H7 (cell line): ENCODE measurements at places on chromosomes 5 and 9.

DNA sequence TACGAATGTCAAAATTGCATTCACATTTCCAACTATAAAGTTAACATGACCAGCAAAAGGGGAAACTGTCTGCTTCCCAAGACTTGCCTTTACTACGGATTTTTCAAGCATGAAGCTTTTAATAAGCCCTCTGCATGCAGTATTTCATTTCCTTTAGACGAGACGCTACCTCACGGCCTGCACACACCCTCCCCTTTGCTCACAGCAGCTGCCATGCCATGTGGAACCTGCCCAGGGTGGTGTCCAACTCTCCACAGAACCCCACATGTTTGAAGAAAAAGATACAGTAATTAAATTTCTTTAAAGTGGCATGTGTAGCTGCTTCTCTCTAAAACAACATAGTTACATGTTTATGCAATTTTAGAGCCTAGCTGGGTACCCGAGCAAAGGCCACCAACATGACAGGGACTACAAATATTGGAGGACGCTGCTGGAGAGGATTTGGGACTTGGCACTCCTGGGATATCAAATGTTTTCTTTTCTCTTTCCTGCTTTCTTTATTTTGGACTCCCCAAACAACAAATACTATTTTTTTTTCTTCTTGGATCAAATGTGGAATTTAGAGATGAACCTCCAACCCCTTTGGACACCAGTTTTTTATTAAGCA is 256.9 kb upstream of the PCSK5 start:
- DNase-seq = no peak

DNA sequence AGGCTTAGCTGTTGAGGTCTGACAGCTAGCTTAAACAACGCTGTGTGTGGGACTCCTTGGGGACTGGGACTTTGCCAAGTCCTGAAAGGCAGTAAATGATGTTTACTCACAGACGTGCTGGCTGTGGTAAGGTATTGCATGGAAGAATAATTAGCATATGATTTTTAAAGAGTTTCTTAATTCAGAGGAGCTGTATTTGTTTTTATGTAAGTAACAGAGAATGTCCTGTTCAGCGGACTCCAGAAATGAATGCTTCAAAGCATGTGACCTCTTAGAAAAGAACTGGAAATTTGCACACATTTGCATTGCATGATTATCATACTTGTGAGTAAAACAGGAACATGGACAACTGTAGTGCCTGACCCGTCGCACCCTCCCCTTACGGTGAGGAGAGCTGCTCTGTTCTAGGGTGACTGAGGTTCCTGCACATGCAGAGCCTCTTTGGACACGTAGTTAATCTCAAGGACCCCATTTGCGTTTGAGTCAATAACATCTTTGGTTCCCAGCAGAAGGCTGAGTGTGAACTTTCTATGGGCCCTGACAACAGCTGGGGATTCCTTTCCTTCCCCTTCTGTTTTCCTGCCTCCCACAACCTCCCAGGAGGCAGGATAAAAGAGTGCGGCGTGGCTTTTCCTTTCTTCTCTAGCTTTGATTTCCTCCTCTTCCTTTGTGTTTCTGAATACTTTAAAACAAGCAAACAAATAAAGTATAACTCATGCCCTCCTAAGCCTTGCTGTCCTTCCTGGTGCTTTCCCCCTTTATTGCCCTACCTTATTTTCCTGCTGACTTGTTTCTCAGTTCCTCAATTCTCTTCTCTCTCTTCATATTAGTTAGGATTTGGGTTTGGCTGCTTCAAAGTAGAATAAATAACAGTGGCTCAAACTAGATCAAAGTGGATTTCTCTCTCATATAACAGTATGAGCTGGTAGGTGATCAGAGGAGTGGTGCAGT is 157.2 kb upstream of the CD180 start:
- peak; percentile 2 for DNase-seq

GRCh38 chr9:106051545-106051944 is 357.2 kb downstream of the TMEM38B start:
- no peak for DNase-seq

DNA sequence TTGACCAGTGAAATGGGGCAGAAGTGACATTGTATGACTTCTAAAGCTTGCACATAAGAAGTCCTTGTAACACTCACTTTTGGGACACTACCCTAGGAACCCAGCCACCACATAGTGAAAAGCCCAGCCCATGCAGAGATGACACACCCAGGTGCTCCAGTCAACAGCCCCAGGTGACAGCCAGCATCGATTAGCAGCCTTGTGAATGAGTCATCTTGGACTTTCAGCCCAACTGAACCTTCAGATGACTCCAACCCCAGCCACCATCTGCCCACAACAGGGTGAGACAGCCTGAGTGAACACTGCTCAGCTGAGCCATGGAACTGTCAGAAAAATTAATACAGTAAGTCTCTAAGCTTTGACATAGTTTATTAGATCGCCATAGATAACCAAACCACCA is 458.6 kb downstream of the ZSWIM6 start:
- DNase-seq = no peak

- DNase-seq = no peak
Measured at GRCh38 chr5:54991416-54991815, 6.0 kb upstream of the ESM1 start.

- no peak for DNase-seq
Measured at GRCh38 chr5:67652201-67652600, 455.6 kb upstream of the CD180 start.

- DNase-seq = no peak
Measured at GRCh38 chr9:114908104-114908622, 22.2 kb downstream of the TNFSF8 start.

GRCh38 chr9:105318729-105319191 is 74.3 kb downstream of the SLC44A1 start:
- no peak for DNase-seq

- no peak for DNase-seq
Measured at GRCh38 chr5:66520854-66521253, 75.3 kb upstream of the MAST4 start.

GRCh38 chr5:72651779-72652178 is 144.6 kb upstream of the ZNF366 start:
- no peak for DNase-seq

GRCh38 chr5:62083247-62083646 is 222.8 kb upstream of the KIF2A start:
- DNase-seq = no peak

GRCh38 chr5:95803271-95804148 is 19.0 kb downstream of the GLRX start:
- no peak for DNase-seq
